Activated CD4-positive, alpha-beta T cell treated with anti-CD3 and anti-CD28 coated beads, Interleukin-2, Interleukin-6, amounts not matched to agents 100 ng/mL and 50 ng/mL, durations not matched to agents 16 hours and 8 hours (primary cell): ENCODE measurements at places on chromosomes 1 and 21.

GRCh38 chr1:164064501-164064900 lies 494.5 kb upstream of the PBX1 start:
- DNase-seq = no peak

DNA sequence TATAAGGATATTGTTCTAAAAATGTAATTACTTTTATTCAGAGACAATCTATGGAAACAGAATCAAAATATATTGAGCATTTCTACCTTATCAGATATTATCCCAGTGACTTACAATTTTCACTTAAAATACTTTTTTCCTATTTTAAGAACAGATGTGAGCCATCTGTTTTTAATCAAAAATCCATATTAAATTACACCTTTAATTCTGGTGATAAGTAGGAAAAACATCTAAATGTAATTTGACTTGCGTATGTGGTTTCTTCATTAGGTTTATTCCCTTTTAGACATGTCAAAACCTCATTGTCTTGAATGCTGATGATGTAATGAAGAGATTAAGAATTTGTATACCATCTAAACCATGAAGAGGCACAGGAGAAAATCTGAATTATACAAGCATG lies 1118.8 kb upstream of the TMPRSS15 start:
- no peak for DNase-seq

DNA sequence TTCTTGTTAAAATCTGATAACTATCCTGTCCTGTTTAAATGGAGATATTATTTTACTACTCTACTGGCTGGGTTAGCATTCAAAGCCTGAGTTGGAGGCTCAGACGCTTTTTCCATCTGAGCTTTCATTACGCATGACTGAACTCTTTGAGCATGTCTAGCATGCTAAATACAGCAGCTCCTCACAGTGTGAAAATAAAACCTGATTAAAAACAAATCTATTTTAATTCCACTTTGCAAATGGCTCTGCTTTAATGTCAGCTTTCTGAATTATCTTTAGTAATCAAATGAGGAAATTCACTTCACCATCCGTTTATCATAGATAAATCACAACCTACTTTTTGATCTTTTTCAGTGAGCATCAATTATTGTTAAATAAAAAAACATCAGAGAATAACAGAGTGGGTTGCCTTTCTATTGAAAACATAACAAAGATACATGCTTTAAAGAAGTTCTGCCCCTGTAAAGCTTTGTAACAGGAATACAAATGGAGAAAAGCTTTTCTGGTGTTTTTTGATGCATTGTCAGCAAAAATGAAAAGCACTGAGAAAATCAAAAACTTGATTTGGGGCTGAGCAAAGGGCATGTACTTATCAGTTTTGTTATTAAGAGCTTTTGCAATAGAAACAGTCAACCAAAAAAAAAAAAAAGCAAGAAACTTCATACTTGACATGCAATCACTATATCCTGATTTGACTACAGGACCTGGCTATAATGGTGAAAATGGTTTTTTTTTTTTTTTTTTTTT lies 3.5 kb upstream of the SPEN start:
- no peak for DNase-seq

DNA sequence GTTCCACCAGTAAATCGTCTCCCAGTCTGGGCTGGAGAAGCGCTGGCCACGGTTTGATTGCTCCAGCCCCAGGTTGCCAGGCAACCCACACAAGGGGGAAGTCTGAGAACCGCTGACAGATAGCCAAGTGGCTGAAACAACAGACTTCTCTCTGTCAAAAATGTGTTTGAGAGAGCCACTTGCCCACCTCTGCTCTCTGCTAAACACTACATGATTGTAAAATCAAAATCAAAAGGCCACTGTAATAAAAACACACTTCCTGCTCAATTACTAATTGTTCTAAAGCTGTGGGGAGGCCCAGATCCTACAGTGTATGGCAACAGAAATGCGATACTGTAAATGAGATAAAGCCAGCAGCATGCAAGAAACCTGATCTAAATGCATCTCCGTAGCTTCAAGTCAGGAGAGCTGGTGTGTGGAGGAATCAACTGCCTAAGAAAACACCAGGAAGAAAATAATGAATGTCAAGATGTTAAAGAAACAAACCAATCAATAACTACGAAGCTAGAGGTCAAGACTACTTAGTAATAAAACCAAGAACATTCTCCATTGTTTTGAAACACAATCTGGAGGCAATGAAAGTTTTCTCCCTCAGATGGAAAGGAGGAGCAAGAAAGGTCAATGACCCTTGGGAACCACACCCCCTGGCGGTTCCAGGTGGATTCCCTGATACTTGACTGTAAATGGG lies 121.2 kb downstream of the SLC45A1 start:
- no peak for DNase-seq

DNA sequence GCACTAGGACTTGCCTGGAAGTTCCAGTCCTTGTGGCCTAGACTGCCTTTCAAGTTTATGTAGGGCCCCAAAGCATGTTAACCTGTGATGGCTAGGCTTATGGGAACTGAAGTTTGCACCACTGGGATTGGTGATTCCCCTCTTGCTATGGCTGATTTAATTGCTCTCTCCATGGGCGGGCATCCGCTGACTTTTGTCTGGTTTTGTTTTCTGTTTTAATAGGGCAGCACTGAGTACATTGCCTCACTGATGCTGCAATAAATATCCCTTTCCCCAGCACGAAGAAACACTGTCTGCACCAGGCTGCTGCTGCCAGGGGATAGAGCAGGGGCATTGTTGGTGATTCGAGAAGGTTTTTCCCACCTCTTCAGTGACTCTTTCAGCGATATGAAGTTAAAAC lies 73.3 kb upstream of the PDE4B start:
- no peak for DNase-seq

- DNase-seq = no peak
Measured at GRCh38 chr1:235100194-235100772, 28.4 kb downstream of the TOMM20 start.

GRCh38 chr1:221439747-221440501 lies 302.0 kb downstream of the DUSP10 start:
- DNase-seq = peak; percentile 85

DNA sequence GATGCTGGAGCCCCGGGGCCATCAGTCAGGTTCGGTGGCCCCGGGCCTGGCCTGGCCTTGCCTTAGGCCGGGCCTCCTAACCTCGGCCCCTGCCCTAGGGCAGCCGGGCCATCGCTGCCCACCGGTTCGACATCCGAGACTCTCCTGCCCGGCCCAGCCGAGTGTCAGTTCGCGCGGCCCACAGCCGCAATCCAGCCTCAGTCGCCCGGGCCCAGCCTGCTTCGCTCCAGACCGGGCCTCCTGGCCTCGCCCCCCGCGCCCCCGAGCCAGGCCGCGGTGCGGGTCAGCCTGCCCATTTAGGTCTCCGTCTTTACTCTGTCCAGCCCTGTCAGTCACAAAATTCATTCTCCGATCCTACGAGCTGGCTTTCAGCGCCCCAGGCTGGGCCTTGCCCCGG lies 777 bp downstream of the LRRC41 start:
- peak; percentile 30 for DNase-seq

DNA sequence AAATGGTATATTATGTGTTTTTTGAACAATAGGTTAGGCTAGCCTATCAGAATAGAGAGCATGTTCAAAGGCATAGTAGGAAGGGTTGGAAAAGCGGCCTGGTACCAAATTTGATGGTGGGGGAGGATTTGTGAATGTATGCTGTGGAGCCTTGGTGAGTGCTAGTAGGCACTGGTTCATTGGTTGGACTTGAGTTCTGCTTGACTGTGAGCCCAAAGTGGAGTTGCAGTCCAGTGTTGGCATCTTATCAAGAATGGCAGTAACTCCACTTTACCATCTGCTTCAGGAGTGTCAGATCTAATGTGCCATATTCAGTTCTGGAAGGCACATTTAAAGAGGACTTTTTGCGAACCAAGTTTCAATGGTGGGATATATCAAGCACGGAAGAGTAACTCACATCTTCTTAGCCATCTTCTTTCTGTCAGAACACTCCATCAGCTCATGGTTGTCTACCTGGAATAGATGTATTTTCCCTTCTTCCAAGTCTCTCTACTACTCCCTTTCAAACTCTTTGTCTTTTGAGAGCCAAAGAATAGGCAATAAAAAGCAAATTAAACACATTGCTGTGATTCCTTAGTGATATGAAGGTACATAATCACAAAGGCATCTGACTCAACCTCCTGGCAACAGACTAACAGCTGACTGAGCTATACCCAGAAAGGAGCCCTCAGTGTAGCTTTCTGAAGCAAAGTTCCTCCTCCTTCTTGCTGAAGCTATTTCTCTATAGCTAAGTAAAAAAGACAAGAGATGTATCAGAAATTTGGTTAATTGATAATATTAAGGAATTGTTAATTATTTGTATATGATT lies 21.7 kb downstream of the LRRC8B start:
- DNase-seq = peak; percentile 43

DNA sequence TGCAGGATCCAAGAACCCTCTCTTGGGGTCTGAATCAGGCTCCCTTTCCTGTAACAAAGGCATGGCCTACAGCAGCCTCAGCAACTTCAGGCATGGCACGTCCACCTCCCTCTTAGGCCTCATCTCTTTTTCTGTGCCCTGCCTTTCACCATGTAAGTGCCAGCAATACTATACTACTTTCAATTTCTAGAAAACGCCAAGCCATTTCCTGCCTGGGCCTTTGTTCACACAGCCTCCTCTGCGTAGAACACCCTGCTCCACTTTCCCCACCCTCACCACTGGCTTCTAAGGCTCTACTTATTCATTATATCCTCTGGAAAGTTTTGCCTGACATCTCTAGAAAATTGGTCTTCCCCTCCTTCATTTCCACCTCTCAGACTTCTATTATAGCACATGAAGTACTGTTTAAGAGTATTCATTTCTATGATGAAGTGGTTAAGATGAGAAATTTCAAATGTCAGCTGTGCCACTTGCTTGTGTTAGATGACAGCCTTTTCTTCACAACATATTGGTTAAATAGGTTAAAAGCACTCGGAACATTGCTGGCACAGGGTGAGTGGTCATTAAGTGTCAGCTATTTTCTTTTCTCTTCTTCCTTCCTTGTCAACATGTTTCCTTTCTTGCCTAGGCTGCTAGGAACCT lies 41.6 kb upstream of the VWA5B1 start:
- DNase-seq = peak; percentile 55

DNA sequence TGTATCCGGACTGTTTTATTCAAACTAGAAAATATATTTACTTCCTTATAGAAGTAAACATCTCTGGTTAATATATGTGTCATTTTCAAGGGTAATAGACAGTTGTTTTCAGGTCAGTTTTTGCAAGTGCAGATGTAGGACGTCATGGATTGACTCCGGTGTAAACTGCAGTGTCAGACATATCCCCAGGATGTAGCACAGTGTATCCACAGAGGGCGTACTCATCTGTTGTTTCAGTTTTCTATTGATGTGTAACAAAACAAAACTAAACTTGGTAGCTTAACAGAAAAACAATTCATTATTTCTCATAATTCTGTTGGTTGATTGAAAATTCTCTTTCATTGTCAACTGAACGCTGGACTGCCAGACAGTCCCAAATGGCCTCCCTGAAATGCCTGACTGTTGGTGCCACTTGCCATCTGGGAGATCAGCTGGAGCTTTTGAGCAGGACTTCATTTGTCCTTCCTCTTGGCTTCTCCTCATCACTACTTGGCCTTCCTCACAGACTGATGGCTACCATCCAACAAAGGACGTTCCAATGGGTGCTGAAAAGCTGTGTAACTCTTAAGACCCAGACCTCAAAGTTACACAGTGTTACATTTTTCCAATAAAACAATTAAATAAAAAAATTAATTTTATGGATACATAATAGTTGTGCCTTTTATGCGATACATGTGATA lies 181.6 kb downstream of the NCAM2 start:
- no peak for DNase-seq

DNA sequence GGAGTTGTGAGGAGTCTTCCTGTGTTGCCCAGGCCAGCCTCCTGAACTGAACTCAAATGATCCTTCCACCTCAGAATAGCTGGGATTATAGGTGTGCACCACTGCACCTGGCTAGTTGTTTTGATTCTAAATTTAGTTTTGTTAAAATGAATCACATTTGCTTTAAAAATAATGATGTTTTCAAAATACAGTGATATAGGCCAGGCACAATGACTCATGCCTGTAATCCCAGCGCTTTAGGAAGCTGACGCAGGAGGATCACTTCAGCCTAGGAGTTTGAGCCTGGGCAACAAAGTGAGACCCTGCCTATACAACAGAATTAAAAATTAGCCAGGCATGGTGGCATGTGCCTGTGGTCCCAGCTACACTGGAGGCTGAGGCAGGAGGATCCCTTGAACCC lies 24.3 kb downstream of the RTCA start:
- DNase-seq = no peak

DNA sequence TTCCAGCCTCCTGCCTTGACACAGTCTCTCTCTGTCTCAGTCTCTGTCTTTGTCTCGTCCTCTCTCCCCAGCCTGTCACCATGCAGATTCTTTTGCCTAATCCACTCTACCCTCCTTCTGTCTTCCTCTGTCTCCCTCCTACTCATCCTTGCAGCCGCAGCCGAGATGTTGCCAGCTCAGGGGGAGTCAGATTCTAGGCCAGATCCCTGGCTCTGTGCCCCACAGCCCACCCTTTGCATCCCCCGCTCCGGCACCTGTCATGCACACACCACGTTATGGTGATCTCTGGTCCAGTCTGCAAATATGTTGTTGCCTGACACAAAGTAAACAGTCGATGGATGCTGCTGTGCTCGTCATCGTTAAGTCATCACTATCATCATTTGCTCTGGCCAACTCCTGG lies 35.5 kb upstream of the IGSF21 start:
- DNase-seq = no peak

GRCh38 chr1:206143537-206144172 lies 26.5 kb upstream of the AVPR1B start:
- no peak for DNase-seq

DNA sequence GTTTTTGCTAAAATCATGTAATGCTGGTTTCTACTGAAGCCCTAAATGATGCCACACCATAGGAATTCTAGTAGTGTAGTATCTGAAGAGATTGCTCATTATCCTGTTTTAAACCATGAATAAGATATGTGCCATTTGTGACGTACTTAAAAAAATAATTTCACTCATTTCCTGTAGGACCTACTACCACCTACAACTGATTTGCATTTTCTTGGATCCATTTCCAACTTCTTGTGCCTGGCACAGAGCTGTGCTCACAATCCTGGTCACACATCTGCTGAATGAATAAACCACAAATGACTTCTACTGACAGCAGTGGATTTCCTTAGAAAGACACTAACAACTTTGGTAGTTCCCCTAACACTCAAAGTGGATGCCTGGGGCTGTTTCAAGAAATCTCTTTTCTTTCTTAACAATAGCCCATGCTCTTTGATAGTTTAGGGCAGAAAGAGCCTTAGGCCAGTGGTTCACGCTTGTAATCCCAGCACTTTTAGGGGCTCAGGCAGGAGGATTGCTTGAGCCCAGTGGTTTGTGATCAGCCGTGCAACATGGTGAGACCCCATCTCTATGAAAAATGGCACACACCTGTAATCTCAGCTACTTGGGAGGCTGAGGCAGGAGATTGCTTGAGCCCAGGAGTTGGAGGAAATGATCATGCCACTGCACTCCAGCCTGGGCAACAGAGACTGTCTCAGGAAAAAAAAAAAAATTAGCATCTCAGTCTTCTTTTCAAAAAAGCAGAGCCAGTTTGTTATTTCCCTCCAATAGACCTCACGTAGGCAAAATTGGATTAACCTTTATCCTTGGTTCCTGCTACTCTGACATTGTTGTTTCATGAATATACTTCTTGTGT lies 13.0 kb upstream of the BATF3 start:
- peak; percentile 62 for DNase-seq

GRCh38 chr1:222914861-222915632 lies 100.2 kb downstream of the DISP1 start:
- DNase-seq = no peak

GRCh38 chr21:34668803-34669148 lies at the start of gene CLIC6:
CLIC6 (plus strand) TSS chr21:34668994; CDS start chr21:34669389, 395 bp downstream.
- DNase-seq = no peak

GRCh38 chr1:205983925-205984725 lies 19.1 kb downstream of the RAB7B start:
- peak; percentile 53 for DNase-seq

GRCh38 chr1:207644166-207644851 lies 624 bp upstream of the CR1L start:
- DNase-seq = no peak
